ENCODE measurements at places on chromosomes 5 and 9.

GRCh38 chr5:16615741-16616535, 859 bp downstream of the RETREG1 start:
- no peak for DNase-seq

GRCh38 chr9:92186631-92187030, 71.4 kb upstream of the SPTLC1 start:
- no peak for DNase-seq

DNA sequence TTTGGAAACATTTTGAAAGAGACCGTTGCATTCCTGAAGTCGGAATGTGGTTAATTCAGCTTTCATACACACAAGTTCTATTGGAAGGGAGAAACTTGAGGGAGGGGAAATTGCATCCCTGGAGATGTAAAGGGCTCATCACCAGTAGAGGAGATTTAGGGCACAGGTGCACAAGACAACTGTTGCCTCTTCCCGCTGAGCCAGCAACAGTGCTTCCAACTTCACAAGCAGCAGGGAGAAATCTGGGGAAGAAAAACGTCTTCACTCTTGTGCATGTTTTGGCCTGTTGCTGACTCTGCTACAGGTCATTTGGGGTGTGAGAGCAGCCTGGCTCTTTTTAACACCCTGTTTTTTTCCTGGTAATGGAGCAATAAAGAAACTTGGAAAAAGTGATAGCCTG, 277.9 kb downstream of the GAS1 start:
- no peak for DNase-seq

DNA sequence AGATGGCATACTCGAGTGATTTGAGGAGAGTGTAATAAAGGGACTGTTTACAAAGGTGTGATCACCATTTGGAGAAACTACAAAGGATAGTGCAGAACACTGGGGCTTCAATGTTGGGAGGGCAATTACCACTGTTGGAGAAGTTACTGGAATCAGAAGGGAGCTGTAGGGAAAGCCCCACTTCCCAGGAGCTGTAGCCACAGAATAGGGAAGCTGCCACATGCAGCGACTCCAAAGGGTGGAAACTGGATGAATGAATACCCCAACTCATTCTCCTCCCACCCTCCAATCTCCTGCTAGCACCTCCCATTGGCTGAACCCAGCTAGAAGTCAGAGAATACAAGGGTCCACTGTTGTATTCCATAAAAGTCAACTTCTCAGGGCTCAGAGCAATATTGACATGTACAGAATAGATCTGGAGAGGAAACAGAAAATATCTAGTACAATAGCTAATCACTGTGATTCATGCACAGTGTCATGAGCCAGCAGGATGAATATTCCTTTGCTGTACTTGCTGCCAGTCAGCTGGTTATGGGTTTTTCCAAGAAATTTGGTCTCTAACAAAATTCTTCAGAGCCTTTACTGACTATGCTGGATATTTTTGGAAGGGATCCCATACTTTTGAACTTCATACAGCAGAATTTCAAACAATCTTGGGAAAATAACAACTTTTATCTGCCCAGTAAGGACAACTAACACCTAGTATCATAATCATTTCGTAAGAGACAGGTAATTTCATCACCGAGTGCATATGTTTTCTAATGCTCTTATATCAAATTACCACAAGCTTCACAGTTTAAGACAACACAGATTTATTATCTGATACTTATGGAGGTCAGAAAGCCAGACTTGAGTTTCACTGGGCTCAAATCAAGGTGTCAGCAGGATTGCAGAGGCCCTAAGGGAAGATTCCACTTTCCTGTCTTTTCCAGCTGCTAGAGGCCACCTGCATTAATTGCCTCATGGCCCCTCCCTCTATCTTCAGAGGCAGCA, 39.6 kb downstream of the PDCD1LG2 start:
- no peak for DNase-seq
